Esophagus muscularis mucosa (tissue), 4 donors: ENCODE measurements at places on chromosomes 1 and 21. TPM values are rescaled to one million over a fixed set of nuclear protein-coding genes. Genes with fewer than 3 reads are reported as not detected.

Gene PUM1
- total RNA-seq = 73.9 TPM

Gene PSRC1
- total RNA-seq = 5.6 TPM

Gene OR2T12
- total RNA-seq = not detected

Gene TNFRSF25
- total RNA-seq = 2.5 TPM

Gene POGK
- 43.5 TPM for total RNA-seq

Gene GSTM1
- total RNA-seq = not detected

Gene HPCA
- total RNA-seq = not detected

Gene KPRP
- not detected for total RNA-seq

Gene MAEL
- total RNA-seq = 1.3 TPM

Gene HHAT
- total RNA-seq = 0.83 TPM

Gene ALX3
- not detected for total RNA-seq

Gene DCST2
- total RNA-seq = not detected

Gene IL10RB
- 21.6 TPM for total RNA-seq

Gene SLAMF6
- total RNA-seq = 1.4 TPM

Gene SDF4
- 88.5 TPM for total RNA-seq

Gene CYP2J2
- total RNA-seq = 0.17 TPM

Gene C1orf74
- 0.42 TPM for total RNA-seq

Gene OR2T29
- total RNA-seq = not detected

Gene ZSWIM5
- 6.2 TPM for total RNA-seq

Gene TTC13
- total RNA-seq = 27.0 TPM

Gene F13B
- not detected for total RNA-seq
